Caki2 (cell line): ENCODE measurements at places on chromosomes 4 and X. TPM values are rescaled to one million over a fixed set of nuclear protein-coding genes. Genes with fewer than 3 reads are reported as not detected.
A peak's percentile ranks its signal among the peaks of the same experiment; 100 is the strongest.

- no peak for DNase-seq
These were observed 42.1 kb upstream of the CENPU start for GRCh38 chr4:184775854-184776555.

DNA sequence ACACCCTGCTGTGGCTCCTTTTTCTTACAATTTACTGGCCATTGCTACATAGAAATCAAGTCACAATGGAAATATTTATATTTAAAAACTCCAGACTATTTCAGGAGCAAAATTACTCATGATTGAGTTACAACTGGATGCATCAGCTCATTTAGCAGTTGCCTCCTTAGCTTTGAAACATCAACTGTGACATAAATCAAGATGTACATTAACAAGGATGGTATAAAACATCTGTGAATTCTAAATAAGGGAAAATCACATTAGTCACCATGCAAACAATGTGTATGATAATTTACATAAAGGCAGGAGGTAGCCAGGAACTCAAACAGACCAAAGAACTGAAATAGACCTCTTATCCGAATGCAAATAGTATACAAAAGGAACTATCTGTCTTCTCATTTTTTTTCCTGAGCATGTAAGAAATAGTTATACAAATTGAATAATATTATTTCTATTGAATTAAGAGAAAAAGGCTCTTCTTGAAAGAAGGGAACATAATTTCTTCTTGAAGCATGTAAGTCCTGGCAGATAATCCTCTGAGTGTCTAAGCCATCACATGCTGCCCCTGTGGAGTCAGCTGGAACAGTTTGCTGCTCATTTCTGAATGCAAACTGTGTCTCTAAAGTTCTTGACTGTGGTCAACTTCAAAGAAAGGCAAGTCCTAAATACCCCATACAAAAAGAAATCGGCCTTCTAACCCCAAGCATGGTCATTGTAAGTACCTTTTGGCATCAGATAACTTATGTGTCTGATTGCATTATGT, 151.2 kb downstream of the NAA11 start:
- DNase-seq: no peak

DNA sequence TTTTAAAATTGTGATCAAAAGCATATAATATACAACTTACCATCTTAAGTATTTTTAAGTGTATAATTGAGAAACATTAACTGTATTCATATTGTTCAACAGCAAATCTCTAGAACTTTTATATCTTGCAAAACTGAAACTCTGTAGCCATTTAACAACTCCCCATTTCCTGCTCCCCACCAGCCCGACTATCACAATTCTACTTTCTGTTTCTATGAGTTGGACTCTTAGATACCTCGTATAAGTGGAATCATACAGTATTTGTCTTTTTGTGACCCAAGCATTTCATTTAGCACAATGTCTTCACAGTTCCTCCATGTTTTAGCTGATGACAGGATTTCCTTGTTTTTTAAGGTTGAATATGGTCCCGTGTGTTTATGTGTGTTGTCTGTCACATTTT, 106.0 kb downstream of the LRBA start:
- DNase-seq: no peak

GRCh38 chr4:137952116-137952515, 290.0 kb downstream of the SLC7A11 start:
- DNase-seq: no peak

- no peak for DNase-seq
These were observed 65.7 kb upstream of the CAMK2D start for GRCh38 chr4:113827285-113827684.

- DNase-seq: peak; percentile 26
These were observed 98.8 kb downstream of the NPNT start for GRCh38 chr4:105994061-105994460.

- no peak for DNase-seq
These were observed 487.9 kb downstream of the C4orf33 start for GRCh38 chr4:129583868-129584267.

GRCh38 chr4:1731180-1731579, 9.9 kb downstream of the TACC3 start:
- DNase-seq: peak; percentile 61

DNA sequence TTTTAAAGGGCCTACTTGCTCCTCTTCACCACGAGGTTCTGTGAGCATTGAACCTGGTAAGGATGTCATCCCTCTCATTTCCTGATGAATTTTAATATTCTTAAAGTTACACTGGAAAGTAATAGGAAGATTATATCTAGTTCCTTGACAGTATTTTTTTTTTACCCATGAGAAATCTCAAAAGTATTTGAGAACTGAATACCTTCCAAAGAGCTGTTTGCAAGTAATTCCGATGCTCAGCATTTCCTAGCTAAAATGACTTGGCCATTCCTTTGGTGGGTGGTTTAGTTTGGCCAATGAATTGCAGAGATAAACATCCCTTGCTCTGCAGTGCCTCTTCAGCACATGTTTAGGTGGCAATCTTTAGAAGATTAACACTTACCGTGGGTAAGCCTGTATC, 110.2 kb upstream of the WDR1 start:
- DNase-seq: no peak

DNA sequence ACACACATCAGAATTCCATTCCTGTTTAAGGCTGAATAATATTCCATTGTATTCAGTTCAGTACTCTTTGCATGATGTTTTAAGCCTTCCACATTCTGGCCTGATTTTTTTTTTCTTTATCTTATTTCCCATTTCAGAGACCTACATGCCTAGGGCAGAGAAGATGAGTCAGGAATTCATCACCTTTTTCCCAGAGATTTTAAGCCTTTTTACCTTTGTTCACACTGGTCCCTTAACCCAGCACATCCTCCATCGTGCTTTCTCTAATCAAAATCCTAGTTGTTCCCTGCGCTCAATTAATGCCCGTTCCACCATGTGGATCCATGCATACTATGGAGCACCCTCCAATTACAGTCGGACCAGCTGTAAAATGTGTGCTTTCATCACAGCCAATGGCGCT, 245.1 kb downstream of the DHX15 start:
- no peak for DNase-seq

GRCh38 chrX:145631461-145631951, 186.1 kb upstream of the SLITRK2 start:
- no peak for DNase-seq

- peak; percentile 16 for DNase-seq
These were observed 220.2 kb upstream of the UGT8 start for GRCh38 chr4:114378305-114378903.

- no peak for DNase-seq
These were observed 474.4 kb upstream of the MAGEB18 start for GRCh38 chrX:25663701-25664100.

PSMD10 gene
- 91.7 and 126 TPM in 2 replicates for total RNA-seq

CCDC149 gene
- total RNA-seq: 5.5 and 6.2 TPM in 2 replicates

SERTM2 gene
- not detected in 2 replicates for total RNA-seq

TRAM1L1 gene
- 3.8 and 6.8 TPM in 2 replicates for total RNA-seq

ARAP2 gene
- total RNA-seq: 1.5 and 2.1 TPM in 2 replicates
